CD4-positive, alpha-beta T cell treated with Interleukin-4 for 4 hours (primary cell): ENCODE measurements at places on chromosomes 7 and 10.

- no peak for DNase-seq
Observed at GRCh38 chr7:65960351-65961074, 21.5 kb downstream of the GUSB start.

- peak; percentile 44 for DNase-seq
Observed at GRCh38 chr7:151381348-151382078, 28.3 kb downstream of the WDR86 start.

DNA sequence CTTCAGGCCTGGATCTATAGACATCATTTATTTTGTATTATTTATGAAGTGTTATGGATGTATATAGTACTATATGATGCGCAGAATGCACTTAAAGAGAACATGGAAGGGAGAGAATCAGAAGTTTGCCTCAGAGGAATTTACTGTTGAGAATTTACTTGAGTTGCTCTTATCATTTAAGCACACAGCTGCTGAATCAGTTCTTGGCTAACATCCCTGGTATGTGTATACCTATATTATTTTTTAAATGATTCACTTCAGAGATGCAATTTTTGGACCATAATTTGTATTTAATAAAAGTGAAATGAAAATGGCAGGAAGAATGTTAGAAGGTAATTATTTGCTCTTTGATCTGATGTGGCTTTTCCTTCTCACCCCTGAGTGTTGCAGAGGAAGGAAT, 191.6 kb downstream of the BICC1 start:
- DNase-seq = no peak

DNA sequence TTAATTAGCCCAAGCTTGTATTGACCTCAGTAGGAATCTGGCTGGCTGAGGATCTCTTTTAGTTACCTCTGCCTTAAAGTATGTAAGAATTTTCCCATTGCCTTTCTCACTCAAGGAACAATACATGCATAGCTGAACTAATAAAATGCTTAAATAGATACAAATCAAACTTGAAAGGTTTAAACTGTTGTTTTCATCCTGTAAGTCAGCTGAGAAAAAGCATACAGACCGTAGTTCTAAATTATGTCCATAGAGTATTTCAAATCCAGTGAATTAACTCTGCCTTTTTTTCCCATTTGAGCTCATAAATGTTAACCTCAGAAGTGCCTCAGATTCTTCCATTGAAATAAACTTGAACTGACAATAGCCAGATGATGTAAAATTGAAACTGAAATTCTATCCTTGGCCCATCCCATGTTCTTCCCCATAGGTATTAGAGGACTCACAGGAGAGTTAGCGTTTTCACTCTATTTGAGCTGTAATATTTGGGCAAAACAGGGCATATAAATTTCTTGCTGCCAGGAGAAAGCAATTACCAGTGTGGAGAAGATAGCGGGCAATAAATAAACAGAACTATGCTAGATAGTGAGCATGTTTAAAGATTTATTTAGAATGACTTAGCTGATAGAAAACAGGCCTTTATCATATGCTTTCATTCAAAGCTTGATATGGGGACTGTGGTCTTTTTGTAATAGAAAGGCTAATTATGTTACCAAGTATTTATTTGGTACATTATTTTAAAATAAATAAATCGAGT, 163.7 kb downstream of the WNT2 start:
- no peak for DNase-seq

- DNase-seq = no peak
Observed at GRCh38 chr10:293636-294035, 158.4 kb downstream of the ZMYND11 start.
